GM04504 (cell line): ENCODE measurements at places on chromosomes 16 and 17.
A peak's percentile ranks its signal among the peaks of the same experiment; 100 is the strongest.

- DNase-seq: no peak
These were observed 95.6 kb downstream of the PRKCA start for GRCh38 chr17:66398059-66398458.

GRCh38 chr17:40520991-40521453, 19.6 kb upstream of the TNS4 start:
- no peak for DNase-seq

GRCh38 chr17:37713028-37713431, 31.8 kb downstream of the HNF1B start:
- DNase-seq: no peak

DNA sequence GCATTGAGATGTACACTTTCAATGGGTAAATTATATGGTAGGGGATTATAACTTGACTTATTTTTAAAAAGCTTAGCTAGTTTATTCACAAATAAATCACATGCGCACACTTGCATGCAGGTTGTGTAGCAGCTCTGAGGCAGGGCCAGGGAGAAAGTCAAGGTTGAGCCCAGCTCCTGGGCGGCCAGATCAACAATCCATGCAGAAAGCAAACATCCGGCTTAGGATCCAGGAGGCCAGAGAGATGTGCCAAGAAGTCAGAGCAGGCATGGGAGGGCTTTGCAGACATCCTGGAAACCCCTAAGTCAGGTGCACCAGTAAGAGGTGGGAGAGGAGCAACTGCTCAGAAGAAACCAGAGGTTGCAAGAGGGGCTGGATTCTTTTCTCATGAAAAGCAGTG, 186.5 kb downstream of the AXIN2 start:
- no peak for DNase-seq

- peak; percentile 44 for DNase-seq
These were observed 116.8 kb upstream of the SOX9 start for GRCh38 chr17:72004011-72004427.

DNA sequence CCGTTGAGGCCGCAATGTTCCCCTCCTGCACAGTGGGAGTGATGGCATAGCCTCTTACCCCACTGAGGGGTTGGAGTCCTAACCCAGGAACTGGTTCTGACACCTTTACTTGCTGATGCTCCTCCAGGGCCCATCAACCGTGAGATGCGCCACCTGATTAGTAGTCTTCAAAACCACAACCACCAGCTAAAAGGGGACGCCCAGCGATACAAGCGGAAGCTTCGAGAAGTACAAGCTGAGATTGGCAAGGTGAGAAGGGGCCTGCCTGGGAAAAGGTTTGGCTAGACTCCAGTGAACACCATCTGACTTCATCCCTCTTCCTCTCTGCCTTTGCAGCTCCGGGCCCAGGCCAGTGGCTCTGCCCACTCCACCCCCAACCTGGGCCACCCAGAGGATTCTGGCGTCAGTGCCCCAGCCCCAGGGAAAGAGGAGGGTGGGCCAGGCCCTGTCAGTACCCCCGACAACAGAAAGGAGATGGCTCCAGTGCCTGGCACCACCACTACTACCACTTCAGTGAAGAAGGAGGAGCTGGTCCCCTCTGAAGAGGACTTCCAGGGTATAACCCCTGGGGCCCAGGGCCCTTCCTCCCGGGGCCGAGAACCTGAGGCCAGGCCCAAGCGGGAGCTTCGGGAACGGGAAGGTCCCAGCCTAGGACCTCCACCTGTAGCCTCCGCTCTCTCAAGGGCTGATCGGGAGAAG, 5.8 kb downstream of the RNF40 start:
- no peak for DNase-seq

DNA sequence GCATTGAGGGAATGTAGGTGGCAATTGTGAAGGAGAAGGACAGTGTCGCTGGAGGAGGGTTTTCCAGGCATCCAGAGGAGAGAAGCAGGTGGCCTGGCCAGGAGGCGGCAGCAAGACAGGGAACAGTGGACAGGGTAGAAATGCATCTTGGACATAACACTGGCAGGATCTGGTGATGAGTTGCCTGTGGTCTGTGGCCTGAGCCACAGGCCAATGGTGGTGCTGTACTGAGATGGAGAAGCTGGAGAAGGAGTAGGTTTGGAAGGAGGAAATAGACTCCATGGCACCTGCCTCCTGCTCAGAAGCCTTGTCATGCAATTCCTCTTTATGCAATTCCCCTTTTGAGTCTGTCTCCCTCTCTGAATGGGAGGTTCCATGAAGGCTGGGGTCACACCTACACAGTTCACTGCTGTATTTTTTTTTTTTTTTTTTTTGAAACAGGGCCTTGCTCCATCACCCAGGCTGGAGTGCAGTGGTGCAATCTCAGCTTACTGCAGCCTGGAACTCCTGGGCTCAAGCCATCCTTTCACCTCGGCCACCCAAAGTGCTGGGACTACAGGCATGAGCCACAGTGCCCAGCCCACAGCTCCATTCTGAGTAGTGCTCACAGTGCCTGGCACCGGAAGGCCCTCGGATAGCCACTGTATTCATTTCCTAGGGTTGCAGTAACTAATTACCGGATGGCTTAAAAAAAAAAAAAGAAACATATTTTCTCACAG, 13.5 kb upstream of the CACNG4 start:
- DNase-seq: no peak

GRCh38 chr17:42180922-42181850, at the start of gene KCNH4:
TSS of gene KCNH4 (minus strand) at chr17:42181142. CDS start at chr17:42180945, 197 bp downstream.
- DNase-seq: no peak

DNA sequence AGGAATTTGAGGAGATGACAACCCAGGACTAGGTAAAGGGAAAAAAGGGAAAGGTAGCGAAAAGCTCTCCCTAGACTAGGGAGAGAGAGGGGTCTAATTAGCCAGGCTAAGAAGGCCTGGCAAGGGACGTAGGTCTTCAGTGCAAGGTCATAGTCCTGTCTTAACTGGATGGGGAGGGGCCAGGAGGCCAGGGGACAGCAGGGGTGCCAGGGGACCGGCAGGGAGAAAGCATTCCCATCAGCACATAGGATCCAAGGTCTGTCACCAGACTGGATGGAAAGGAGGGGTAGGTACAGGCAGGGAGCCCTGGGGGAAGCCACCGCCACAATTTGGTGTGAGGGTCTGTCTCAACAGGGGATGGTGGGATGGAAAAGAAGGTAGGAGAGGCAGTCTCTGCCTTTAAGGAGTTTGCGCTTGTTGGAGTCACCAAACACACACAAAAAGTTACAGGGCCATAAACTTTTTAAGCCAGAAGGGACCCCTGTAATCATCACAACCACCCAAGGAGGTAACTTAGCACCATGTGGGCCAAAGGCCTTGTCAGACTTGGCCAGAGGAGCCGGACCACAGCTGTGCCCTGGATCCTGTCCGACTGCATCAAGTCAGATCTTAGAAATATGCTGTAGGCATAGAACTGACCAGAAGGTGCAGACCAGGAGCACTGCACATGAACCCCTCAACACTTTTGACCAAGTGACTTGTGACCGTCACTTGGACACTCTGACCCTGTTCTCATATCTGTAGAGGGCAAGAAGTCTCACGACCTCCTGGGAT, 10.0 kb downstream of the AXIN2 start:
- DNase-seq: no peak

DNA sequence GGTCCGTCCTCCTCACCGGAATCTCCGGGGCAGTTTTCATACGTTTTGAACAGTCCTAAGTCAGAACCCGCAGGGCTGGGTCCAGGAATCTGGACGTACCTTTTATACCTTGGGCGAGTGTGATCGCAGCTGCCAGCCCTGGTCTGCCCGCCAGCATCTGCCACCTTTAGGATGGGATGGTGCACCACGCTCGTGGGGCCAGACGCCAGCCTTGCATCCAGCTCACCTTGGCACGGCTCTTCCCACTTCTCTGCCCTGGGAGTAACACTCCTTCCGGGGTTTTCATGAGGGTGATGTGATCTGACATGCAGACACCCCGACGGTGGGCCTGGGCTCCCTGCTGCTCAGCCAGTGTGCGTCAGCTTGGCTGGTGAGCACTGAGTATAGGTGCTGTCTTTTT, 66.6 kb upstream of the ZNF469 start:
- DNase-seq: no peak

DNA sequence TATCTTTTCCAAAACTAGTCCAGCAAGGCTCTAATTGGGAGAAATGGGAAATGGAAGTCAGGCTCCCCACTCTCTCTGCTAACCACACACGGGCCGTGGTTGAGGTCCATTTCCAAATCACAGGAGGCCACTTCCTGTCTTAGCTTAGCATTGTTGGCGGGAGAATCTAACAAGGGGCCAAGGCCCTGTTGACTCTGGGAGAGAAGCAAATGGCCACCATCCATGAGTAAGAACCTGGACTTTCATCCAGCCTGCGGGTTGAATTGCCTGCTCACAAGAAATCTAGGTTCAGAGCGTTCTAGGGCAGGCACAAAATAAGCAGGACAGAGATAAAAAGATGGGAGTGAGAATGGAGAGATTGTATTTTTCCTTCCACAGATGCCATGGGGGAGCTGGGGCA, 5.7 kb downstream of the FAM20A start:
- DNase-seq: no peak

GRCh38 chr16:56041556-56042140, 149.6 kb upstream of the GNAO1 start:
- no peak for DNase-seq

DNA sequence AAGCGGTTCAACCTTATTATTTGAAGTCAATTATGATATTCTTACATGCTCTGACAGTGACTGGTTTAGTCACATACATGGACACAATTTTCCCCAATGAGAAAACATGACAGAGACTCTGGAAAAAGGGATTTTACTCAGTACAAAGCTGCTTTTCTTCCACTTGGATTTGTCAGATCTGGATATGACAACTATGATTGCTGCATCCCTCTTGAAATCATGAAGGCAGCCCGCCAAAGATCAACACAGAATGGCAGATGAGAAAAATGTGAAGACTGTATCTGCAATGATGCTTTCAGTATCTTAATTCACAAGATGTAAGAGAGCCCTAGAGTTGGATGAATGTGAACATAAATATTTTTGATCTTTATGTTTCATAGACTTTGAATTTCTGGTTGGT, 439.6 kb downstream of the CDH8 start:
- DNase-seq: no peak

DNA sequence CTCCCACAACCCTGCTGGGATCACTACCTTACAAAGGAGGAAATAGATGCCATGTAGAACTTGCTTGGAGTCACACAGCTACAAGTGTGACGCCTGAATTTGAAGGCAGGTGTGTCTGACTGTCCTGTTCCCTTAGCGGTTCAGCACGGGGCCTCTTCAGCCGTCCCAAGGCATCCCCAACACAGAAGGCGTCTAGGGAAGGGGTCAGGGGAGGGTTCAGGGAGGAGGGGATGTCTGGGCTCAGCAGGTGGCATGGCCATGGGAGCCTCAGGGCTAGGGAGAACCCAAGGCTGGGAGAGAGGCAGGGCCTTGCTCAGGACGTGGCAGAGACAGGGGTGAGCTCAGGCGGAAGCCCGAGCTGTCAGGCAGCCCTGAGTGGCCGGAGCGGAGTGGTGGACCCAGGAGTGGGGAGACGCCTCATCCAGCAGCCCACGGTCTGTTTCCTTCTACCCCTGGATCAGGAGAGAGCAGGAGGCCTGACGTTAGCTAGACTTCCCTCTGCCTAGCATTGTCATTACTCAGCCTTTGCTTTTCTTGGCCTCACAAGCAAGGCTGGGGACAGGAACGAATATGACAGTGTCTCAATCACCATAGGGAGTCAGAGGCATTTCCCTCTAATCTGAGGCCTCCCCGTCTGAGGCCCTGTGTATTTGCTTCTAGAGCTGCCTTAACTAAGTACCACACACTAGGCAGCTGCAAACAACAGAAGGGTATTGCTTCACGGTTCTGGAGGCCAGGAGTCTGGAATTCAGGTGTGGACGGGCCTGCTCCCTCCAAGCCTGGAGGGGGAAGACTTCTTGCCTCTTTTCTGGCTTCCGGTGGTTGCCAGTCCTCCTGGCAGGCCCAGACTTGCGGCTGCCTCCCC, 31.3 kb upstream of the ANKRD40CL start:
- no peak for DNase-seq

DNA sequence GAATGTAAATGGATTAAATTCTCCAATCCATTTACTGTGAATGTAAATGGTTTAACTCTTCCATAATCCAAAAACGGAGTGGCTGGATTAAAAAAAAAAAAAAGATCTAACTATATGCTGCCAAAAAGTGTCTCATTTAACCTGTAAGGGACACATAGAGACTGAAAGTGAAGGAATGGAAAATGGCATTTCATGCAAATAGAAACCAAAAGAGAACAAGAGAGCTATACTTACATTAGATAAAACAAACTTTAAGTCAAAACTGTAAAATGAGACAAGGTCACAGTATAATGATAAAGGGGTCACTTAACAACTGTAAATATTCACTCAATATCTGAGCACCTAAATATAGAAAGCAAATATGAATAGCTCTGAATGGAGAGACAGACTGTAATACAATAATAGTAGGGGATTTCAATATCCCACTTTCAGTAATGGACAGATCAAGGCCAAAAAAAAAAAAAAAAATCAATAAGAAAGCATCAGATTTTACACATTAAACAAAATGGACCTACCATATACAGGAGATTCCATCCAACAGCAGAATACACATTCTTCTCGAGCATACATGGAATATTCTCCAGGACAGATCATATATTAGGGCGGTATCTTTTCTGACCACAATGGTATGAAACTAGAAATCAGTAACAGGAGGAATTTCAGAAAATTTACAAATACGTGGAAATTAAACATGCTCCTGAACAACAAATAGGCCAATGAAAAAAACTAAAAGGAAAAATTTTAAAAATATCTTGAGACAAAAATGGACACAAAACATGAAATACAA, 36.4 kb downstream of the CDR2 start:
- no peak for DNase-seq

GRCh38 chr17:29293890-29294579, at the start of gene NUFIP2:
TSS of gene NUFIP2 (minus strand) at chr17:29294148. CDS start at chr17:29294059, 89 bp downstream.
- DNase-seq: peak; percentile 96

DNA sequence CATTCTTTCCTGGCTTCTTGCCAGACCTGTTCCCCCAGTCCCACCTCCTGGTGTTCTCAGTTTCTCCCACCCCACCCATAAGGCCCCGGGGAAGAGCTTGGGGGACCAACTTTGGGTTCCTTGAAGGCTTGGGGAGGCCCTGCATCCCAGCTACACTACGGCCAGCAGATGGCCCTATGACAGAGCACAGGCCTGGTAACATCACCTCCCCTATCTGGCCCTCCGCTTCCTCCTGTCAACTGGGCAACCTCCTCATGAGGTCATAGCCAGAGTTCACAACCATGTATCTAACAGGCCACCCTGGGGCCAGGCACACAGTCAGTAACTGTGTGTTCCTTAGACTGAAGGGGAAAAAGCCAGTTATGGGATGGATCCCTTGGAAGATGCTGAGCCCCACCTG, 31.4 kb downstream of the MYO15A start:
- DNase-seq: no peak

DNA sequence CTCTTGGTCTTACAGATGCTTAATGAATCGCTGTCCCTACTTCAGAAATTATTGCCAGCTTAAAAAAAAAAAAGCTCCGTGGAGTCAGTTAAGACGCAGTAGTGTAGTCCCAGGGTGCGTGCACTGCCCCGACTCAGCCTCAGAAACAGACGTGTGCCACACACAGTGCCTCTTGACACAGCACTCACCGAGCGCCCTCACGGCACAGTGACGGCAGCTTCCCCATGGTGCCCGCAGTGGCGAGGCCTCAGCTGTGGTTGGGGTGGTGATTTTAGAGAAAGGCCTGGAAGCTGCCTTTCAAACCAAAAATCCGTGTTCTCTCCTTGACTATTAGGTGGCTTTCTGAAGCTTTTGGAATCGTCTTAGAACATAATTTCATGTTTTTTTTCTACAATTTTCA, 13.9 kb downstream of the TCF25 start:
- no peak for DNase-seq

- no peak for DNase-seq
These were observed 18.7 kb upstream of the ADGRG1 start for GRCh38 chr16:57609541-57610401.
